Colonic mucosa (tissue), 4 donors: ENCODE measurements at places on chromosomes 12 and 14. TPM values are rescaled to one million over a fixed set of nuclear protein-coding genes. Genes with fewer than 3 reads are reported as not detected.

DNA sequence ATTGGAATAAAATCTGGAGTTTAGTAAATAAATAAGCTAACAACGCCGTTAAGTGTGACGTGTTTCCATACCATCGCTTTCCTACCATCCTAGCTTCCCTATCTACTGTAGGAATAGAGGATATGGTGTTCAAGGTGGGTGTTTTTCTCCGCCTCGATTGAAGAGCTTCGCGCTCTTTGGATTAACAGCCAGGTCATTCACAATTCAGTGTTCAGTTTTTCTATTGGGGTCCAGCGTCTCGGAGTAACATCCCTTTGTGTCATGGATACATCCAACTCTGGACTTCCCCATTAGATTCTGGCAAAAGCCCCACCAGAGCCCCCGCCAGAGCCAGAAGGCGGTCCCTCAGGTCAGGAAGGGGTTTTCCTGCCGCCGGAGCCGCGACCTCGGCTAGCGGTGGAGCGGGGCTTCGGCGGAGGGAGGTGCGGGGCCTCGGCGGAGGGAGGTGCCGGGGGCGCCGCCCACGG is 1.2 kb upstream of the SRGAP1 start:
- no peak for DNase-seq

DNA sequence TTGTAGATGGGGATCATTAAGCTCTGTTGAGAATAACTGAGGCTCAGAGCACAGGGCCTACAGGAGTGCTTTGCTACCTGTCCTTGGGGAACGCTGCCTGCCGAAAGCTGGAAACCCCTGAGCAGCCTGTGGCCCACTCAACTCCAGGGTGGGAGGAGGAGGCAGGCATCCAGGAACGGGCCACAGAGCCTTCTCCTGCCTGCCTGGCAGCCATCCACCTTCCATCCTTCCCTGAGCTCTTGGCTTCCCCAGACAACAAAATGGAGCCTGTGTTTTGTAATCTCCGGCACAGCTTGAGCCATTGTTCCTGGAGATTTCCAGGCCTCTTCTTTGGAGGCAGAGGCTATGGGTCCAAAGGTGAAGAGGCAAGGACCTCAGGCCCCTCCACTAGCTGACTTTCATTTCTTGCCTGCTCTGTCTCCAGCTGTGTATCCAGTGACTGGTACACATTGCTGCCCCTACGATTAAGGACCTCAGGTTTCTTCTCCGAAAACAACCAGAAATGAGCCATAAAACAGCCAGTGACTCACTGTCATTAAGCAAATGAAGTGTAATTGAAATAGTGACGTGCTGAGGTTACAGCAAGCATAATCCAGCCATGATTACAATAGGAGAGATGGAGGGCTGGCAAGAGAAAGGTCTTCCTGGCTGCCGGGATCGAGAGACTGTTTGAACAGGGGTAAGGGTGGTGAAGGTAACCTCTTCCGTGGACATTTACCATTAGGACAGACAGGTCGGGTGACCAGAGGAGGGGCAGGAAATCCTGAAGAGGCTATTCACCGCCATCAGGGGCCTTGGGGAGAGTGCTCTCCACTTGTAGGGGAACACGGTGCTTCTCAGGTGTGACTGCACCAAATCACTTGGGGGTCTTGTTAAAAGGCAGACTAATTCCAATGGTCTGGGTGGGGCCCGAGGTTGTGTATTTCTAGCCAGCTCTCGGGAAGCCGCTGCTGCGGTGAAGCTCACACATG is 56.3 kb upstream of the KCNA5 start:
- no peak for DNase-seq

- no peak for DNase-seq
Measured at GRCh38 chr12:104682790-104683279, 226.1 kb downstream of the CHST11 start.

DNA sequence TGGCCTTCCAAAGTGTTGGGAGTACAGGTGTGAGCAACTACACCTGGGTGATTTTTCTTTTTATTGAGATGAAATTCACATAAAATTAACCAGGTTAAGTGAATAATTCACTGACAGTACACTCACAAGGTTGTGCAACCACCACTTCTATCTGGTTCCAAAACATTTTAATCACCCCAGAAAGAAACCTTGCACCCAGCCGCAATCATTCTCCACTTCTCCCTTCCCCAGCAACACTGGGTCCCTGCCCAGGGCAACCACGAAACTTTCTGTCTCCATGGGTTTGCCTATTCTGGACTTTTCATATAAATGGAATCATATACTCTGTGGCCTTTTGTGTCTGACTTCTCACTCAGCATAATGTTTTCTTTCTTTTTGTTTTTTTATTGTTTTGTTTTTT is 26.3 kb upstream of the MLXIP start:
- no peak for DNase-seq

DNA sequence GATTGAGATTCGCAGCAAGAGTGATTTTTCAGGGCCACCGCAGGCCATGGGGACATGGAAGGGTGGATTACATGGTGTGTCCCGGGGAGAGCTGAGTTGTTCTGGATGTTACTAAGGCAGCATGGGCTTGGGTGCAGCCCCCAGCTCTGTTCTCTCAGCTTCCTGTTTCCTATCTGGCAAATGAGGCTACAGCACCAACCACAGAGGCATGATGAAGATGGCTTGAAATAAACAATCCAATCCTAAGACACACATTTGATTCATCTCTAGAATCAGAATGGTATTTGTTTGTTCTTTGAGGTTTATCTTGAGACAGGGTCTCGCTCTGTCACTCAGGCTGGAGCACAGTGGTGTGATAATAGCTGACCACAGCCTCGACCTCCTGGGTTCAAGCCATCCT is 21.6 kb downstream of the GLTP start:
- no peak for DNase-seq

GRCh38 chr12:68425998-68426397 is 93.8 kb upstream of the MDM1 start:
- DNase-seq, result no peak

DNA sequence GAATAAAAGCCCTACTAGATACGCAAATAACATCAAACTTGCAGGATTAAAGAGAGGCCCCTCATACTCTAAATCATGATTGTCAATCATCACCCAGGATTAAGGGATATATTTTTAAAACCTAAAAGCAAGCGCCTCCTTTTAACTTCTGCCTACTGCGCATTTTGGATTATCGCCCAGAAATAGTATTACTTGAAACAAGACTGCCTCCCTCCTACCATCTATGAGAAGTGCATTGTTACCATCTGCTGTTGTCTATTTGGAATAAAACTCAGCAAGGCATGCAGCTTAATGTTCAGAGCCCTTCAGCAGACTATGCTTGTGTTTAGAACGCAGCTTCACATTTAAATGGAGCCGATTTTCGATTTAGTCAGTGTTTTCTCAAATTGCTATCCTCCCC is 79.6 kb downstream of the EXOC5 start:
- no peak for DNase-seq

DNA sequence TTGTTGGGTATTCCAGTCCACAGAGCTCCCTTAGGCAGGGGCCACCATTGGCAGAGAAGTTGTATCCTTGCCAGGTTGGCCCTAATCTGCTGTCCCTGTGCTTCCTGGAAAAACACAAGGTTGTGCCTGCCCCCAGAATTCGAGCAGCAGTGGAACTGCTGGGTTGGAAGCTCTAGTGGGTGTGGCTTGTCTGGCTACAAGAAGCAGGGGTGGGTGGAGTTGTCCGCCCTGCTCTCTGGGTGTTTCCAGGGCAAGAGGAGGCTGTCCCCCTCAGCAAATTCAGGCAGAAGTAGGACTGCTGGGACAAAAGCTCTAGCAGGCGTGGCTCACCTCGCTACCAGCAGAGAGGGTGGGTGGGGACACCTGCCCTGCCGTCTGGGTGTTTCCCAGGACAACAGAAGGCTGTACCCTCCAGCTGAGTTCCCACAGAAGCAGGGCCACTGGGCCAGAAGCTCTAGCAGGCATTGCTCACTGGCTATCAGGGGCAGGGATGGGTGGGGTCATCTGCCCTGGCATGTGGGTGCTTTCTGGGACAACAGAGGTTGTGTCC is 72.8 kb upstream of the NPAS3 start:
- no peak for DNase-seq

- DNase-seq, result no peak
Measured at GRCh38 chr12:65986047-65986446, 144.5 kb downstream of the LLPH start.

- DNase-seq, result no peak
Measured at GRCh38 chr12:54585243-54585642, 3.2 kb downstream of the PPP1R1A start.

- peak; percentile 12 for DNase-seq
Measured at GRCh38 chr14:61470961-61471293, 149.5 kb downstream of the PRKCH start.

DNA sequence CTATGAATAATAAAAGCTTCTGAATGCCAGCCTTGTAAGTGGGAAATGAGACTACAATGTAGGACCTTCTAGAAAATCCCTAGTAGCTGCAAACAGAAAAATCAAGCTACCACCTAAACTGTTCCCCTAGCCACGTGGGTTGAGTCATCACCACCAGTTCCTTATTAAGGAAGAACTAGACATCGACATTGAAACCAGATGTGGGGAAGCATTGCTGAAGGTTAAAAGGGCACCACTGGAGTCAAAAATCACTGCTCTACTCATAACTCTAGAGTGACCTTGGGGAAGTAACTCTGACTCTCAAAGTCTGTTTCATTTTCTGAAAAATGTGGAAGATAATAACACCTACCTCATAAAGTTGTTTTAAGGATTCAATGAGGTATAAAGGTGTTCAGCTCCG is 9.4 kb upstream of the CNIH1 start:
- no peak for DNase-seq

DNA sequence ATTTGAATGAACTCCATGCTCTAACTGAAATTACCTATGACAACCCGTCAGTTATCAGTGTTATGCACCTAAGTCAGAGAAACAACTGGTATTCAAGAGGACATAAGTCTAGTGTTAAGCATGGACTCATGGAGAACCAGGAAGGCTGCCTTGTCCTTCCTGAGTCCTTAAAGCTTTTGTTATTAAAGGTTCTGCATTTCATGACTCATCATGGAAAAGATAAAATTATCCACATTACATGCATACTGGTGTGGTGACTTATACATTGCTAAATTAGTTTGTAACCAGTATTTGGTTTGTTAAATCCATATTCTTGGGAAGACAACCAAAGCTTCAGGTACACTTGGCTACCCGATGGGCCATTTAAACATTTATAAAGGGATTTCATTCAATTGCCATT is 6.5 kb upstream of the OR4E1 start:
- DNase-seq, result no peak

DNA sequence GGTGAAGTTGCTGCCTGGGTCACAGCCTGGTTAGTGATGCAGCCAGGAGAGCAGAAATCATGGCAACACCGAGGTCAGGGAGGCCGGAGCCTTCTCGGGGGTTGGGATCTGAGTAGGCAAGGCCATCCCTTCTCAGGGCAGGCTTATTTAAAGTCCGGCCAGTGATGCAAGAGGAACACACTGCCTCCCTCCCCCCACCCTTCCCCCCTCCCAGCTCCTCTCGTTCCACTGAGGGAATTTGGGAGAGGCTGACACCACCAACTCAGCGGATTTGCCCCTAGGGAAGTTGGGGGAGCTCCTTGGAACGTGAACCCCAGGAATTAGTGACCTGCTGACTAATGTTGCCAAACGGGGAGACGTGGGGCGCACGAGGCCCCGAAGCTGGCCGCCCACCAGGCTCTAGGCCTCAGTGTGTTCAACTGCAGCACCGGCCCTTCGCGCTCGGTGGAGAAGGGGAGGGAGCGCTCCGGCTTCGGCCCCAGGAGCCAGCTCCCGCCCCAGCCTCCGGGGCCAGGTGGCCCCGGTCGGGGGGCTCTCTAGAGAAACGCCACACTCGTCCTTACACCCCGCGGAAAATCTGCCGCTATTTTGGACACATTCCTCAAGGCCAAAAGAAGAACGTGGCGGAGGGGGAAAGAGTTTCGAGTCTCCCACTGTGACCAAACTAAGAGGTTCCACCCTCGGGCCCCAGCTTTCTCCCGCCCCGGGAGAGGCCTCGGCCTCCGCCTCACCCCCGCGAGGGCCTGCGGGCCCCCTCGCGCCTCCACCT is 1.6 kb downstream of the CTDSP2 start:
- DNase-seq, result peak; percentile 67

DNA sequence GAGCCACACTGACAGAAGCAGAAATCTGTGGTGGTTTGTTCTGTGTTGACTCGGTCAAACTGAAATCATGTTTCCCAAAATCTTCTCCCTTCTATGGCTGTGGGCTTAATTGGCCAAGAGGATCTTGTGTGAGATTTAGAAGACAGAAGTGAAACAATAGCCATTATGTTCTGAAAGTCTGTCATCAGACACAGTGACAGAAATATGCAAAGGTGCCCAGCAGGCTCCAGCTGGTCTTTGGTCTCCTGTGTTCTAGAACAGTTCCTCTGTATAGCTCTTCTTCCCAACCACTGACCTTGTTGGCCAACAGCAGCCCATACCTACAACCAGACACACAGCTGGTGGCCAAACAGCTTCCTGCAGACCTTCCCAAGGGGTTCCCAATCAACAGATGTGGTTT is 25.0 kb upstream of the COCH start:
- no peak for DNase-seq

The ZNF10 gene
- total RNA-seq, result 4.1 TPM

The ARF6 gene
- total RNA-seq, result 136 TPM

The KERA gene
- total RNA-seq, result not detected

The ETFRF1 gene
- total RNA-seq, result 13.7 TPM

The COX8C gene
- total RNA-seq, result not detected

The NKX2-1 gene
- 0.32 TPM for total RNA-seq

The NAA25 gene
- 14.3 TPM for total RNA-seq

The RNASE7 gene
- 0.16 TPM for total RNA-seq

The ABCD2 gene
- total RNA-seq, result 0.19 TPM

The NOS1 gene
- total RNA-seq, result 1.9 TPM

The FGD4 gene
- total RNA-seq, result 38.4 TPM
